ENCODE measurements at places on chromosomes 7 and 10.

DNA sequence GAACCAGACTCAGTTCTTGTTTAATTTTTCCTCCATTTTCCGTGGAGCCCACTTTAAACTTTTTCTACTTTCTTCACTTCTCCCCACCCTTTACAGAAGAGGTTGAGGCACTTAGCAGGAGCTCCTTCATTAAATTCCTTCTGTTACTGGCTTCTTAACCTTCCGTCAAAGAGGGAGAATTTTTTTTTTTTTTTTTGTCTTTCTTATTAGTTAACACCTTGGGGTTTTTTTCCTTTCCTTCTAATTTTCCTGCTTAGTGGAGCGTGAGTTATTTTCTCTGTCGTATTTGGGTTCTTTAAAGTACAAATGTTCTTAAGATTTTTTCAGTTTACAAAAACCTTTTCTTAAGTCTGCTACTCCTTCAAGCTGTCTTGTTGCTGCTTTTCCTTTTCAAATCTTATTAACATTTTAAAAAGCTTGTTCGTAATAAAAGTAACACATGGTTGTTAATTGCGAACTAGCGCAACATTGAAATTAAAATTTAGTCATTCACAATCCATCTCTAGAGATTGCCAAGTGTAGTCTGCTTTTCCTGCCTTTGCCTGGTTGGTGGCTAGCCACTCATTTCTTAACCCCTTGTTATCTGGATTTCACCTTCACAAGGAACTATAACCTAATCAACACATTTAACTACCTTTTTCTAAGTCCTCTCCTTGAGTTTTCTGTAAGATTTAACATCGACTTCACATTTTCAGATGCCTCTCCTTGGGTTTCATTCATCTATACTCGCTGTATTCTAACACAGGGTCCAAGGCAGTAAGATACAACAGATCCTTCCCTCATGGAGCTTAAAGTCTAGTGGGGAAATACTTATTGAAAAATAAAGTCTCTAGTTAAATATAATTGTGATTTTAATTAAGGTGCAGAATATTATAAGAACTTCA is 2.0 kb downstream of the BMPR1A start:
- DNase-seq = no peak

DNA sequence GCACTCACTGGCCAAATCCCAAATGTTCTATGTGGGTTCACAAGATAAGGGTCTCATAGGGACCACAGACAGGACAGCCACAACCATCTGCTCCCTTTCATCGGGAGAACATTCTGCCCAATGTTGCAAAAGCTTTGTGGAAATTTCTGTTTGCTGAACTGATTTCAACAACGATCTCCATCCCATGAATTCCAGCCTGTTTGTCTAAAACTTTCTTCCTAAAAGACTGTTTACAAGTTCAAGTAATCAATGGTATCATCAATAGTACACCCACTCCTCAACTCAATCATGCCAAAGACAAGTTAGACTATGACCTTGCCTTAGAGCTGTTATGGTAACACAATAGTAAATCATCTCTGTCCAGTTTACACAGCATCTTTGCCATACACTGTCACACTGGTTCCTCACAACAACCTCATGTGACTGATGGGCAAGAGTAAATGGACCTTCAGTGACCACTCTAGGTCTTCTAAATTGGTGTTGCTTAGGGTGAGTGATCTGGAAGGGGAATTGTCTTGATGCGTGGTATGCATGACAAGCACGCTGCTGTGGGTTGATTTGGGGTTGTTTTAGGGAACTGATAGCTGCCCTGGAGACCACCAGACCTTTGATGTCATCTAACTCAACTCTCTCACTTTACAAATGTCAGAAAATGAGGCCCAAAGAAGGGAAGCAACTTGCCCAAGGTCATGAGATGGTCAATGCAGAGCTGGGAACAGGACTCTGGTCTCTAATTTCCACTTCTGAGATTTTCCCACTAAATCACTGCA is 95.1 kb downstream of the PPP1R3C start:
- DNase-seq = no peak

- no peak for DNase-seq
These were observed 25.9 kb upstream of the OCM start for GRCh38 chr7:5854738-5855137.

DNA sequence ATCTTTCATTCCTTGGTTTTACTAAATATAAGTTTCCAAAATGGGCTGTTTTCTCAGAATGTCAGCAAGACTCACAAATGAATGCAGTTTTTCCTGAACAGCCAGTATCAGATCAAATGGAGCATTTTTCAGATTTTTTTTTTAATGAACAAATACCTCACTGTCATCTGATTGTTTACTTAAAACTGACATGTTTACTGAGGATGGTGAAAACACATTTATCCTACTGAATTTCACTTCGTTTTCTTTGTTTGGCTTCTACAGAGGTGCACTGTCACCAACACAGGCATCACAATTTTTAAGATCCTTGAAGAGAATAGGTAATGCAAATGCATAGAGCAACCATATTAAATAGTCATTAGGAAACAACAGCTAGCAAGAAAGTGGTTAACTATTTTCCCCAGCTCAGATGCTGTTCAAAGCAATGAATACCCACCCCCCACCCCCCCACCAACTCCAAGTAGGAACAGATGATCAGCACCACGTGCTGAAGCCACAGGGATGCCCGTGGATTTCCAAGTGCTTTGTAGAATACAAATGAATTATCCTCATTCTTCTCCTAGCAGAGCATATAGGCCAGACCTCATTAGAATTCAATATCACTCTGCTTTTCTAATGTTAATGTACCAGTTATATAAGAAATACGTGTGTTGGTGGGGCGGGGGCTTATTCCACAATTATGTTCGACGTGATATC is 205.9 kb downstream of the SKAP2 start:
- DNase-seq = no peak
